Fibroblast of villous mesenchyme (primary cell): ENCODE measurements at places on chromosomes 1 and 21.

GRCh38 chr1:30449428-30450147 lies 273.8 kb downstream of the MATN1 start:
- no peak for DNase-seq

- no peak for DNase-seq
Measured at GRCh38 chr1:169364948-169365347, 2.6 kb downstream of the NME7 start.

DNA sequence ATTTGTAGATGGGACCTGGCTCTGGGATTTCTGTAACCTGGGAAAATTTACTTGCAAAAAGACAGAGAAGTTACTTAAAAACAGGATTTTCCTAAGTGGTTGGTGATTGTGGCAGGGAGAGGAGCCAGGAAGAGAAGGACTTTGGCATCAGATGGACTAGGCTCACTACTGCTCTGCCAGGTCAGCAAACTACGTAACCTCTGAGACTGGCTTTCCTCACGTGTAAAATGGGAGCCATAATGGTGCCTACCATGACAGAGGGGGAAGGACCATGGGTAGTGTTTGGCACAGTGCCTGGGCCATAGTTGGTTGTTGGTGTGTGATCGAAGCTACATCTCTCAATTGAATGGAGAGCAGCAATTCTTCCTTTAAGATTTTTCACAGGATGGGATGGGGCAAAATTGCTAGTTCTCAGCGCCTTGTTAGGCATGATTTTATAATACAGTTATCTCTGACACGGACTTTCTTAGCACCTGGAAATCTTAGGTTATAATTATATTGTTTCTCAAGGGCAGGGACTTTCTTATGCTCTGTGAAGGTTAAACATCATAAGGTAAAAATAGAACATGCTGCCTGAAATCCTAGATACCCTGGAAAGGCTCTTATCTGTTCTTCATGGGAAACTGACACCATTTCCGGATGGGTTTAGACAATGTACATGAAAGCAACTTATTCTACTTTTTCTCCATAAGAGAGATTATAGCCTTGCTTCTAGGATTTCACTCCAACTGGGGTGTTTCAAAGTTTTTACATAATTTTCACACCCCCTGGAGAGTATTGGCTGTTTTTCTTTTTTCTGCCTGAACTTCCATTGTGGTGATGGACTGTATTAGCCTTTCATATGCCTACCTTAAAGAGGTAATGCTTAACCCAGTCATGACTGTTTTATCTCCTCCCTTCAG lies 10.9 kb downstream of the ROR1 start:
- DNase-seq, result no peak

GRCh38 chr1:247300491-247301175 lies 31.0 kb downstream of the ZNF496 start:
- no peak for DNase-seq

DNA sequence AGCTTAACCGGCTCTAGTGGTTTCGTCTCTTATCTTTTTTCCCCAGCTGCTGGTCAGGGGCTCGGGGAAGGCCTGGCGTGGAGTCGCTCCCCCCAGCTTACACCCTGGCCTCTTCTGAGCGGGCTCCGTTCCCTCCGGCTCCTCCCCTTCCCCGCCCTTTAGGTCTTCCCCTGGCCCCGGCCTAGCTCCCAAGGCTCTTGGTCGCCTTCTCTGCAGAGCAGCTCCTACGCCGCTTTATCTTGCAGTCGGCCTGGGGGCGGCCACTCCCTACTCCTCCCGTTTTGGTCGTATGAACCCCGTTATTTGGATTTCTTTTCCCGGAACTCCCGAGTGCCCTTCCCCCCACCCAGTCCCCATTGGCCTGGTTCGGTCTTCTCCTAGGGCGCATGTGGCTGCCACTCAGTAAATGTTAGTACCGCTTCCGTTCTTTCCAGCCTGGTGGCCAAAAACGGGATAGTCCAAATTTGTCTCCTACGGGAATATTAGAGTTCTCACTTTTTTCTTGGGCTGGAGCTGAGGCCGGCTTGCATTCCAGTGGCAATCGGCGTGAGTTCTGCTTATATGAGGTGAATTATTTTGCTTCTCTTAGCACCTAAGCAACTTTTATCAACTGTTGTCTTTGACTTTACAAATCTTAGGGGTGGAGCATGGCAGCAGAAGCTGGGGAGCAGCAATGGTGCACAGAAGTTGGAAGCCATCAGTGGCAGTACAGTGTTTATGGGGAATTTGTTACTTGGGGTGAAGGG lies 467 bp downstream of the THRAP3 start:
- DNase-seq, result peak; percentile 93

DNA sequence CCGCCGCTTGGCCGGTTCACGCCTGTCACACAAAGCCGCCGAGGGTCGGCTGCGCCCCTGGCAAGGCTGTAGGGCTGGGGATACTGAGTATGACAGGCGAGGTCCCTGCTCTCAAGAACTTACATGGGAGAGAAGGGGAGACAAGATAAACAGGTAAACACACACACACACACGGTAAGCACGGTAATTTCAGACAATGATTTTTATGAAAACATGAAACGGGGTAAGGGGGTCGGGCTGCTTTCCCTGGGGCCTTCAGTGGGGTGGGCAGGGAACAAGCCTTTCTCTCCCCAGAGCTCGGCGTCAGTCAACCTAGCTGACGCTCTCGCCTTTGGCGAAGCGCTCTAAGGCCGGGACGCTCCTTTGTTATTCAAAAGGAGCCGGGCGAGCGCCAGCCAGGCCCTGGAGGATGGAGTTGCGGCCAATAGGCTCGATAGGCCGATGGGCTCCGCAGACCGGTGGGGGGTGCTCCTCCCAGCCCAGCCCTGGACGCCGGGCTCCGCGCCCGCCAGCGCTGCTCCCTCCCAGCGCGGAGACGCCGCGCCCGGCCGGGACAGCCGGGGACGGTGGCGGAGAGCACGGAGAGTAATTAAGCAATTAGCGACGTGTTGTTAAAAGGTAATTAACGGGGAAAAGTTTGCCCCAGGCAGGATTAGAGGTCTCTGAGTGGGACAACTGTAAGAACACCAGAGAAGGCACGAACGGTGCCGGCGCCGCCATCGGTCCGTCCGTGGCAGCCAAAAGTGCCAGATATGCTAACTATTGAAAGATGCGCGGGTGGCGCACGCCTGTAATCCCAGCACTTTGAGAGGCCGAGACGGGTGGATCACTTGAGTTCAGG lies 950 bp upstream of the INKA2 start:
- DNase-seq, result peak; percentile 74

- DNase-seq, result no peak
Measured at GRCh38 chr21:25626757-25627156, 12.3 kb upstream of the JAM2 start.
